HAP-1 (cell line): ENCODE measurements at places on chromosomes 11 and 22.

GRCh38 chr11:47532597-47533213 lies 20.2 kb downstream of the CELF1 start:
- DNase-seq = no peak

DNA sequence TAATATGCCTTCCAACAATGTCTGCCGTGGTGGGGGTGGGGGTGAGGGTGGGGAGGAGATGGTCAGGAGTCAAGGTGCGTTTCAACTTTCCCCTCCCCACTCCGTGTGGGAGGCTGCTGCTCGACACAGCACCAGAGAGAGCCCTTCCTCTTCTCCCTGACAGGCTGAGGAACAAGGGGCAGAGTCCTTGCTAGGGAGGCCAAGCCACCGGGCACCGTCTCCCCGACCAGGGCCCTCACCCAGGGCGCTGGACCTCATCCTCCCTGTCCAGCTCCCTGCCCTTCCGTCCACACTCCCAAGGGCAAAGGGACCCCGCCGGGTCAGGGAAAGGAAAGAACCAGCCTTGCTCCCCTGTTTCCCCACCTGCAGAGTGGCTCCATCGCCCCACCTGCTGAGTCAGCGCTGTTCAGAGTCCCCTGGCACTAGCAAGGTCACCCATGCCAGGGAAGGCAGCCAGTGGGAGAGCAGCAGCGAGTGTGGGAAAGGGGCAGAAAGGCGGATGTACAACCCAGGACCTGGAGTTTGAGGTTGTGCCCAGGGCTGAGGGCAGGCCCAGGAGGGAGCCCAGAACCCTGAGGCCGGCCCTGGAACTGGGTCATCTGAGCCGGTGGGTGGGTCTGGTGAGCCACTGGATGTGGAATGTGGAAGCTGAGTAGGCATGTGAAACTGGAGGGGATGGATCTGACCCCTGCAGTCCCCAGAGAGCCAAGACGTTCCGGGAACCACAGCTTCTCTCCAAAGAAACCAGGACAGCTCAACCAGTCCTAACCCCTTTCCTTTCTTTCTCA lies 47.2 kb downstream of the BUD13 start:
- no peak for DNase-seq

DNA sequence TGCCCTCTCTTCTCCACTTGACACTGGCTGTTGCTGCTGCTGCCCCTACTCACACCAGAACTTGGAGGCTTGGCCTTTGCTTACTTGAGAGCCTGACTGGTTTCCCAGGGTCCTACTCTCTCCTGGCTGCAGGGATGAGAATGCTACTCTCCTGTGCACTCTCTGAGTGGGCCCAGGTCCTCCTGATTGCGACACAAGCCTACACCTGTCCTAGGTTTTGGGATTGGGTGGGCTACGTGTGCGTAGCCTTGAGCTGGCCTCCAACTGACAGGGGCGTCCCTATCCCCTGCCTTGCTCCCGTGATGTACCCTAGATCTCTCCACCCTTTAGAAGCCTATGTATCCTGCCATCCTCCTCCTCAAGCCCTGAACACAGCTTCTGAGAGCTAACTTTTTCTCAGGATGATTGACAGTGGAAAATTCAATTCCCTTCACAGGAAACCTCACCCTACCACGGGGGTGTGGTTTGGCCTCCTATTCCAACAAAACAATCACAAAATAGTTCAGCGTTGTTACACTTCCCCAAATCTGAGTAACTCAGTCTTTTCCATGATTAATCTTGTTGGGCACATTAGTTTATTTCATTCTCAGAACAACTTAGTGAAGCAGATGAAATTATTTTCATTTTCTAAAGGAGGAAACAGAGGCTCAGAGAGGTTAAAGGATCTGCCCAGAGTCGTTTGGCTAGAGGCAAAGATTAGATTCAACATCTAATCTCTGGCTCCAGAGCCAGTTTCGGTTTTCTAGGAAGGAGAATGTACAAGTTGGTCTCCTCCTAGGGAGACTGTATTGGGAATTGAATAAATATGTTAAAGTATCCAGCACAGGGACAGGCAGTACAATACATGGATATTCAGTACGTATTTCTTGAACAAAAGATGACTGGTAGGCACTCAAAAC lies 17.6 kb upstream of the AMOTL1 start:
- no peak for DNase-seq

DNA sequence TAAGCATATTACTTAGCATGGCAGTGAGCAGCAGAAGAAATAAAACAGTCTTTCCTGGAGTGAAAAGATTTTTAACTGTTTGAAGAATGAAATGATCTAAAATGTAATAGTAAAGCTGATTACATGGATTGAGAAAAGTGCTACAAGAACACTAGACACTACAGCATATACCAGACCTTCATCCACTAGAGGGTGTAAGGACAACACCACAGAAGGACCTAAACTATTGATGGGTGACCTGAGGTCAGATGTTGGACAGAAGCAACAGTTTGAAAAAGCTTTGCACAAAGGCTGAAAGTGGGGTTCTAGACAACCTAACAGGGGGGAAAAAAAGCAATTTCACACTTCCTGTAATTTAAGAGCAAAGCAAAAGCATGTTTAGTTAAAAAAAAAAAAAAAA lies 97.7 kb downstream of the RBFOX2 start:
- no peak for DNase-seq

GRCh38 chr11:113468726-113469345 lies 6.4 kb downstream of the DRD2 start:
- no peak for DNase-seq

DNA sequence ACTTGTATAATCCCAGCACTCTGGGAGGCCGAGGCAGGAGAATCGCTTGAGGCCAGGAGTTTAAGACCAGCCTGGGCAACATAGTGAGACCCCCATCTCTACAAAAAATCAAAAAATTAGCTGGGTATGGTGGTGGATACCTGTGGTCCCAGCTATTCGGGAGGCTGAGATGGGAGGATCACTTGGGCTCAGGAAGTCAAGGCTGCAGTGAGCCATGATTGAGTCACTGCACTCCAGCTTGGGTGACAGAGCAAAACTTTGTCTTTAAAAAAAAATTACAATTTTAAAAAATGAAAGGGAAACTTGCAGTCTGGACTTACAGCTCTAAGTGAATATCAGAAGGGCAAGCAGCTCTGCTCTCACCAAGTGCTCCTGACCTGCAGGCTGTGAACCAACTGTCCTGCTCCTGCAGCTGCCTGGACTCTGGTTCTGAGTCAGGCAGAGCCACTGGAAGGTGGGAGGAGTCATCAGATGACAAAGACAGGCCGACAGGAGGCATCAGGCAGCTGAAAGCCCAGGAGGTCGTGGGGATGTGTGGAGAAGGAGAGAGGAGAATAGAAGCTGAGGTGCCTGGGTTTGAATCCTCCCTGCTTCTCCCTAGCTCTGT lies 9.6 kb downstream of the SMTNL1 start:
- no peak for DNase-seq

DNA sequence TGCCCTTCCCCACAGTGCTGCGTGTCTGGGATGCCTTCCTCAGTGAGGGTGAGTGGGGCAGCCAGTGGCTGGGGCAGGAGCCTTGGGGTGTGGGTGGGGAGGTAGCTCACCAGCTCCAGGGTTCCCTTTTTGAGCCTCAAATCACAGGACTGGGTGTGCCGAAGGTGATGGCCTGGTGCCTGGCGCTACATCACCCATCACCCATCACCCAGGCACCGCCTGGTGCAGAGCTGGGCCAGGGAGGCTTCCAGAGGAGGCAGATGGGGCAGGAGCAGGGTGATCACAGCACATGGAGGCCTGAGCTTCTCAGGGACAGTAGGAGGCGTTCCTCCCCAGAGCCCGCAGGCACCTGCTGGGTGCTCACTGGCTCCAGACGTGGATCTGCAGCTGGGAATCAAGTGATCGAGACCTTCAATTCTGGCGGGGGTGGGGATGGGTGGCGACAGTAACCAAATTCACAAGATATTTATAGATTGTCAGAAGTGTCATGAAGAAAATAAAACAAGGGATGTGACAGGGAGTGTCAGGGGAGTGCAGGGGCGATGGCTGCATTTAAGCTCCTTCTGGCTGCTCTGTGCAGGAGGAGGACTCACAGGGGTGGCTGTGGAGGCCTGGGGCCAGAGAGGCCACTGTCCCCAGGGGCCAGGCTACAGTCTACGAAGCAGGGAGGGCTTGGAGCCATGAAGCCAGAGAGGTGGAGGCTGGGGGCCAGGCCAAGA lies 3.2 kb downstream of the TBC1D10C start:
- DNase-seq = no peak

- DNase-seq = no peak
Measured at GRCh38 chr11:18936002-18936673, 3.1 kb downstream of the MRGPRX1 start.

DNA sequence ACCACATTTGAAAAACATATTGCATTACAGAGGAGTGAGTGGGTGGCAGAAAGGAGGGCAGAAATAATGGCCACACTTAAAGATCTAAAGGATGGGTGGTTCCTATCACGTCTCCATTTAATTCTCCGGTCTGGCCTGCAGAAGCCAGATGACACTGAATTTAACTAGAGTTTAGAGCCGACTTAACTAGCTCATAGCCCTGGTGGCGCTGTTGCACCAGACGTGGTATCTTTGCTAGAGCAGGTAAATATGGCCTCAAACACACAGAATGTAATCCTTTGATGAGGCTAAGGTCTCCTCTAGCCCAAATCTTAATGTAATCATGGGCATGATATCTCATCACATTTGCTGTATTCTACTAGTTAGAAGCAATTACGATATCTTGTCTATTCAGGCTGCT lies 51.5 kb upstream of the GAL start:
- DNase-seq = peak; percentile 77

DNA sequence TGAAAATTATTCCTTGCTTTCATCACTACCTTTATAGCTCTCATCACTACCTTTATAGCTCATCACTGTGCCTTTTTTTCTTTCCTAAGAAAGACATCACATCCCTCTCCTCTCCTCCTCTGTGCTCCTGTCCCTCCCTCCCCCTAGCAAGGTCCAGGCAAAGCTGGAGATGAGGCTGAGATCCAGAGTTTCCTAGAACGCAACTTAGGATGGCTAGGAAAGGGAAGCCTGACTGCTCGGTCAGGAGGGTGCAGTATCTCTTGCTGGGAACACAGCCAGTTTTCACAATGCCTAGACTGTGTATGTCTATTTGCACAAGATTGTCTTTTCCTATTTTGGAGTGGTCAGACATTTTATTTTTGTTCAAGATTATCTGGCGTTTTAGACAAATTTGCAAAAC lies 24.7 kb downstream of the TUB start:
- no peak for DNase-seq

DNA sequence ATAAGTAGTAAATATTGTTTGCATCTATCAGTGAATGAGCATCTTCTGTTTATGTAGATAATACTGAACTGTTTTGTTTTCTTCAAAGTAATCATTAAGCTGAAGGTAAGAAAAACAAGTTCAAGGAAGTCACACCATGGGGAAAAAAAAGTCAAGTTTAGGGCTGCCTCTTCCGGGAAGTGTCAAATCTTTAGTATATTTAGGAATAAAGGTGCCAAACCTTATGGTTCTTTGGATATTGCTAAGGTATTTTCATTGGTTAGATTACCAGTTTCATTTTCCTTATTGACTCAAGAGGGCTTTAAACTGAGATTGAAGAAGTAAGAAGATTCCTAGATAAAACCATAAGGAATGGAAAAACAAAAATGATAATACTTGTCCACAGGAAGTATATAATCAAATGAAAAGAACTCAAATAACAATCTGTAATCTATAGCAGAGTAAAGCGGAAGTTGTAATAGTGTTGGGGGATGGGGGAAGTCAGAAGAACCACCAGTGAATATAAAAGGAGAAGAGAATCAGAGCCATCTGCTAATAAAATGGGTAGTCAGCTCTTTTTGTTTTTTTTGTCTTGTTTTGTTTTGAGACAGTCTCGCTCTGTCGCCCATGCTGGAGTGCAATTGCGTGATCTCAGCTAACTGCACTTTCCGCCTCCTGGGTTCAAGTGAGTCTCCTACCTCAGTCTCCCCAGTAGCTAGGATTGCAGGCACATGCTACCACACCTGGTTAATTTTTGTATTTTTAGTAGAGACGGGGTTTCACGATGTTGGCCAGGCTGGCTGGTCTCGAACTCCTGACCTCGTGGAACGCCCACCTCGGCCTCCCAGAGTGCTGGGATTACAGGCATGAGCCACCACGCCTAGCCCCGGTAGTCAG lies 2.3 kb downstream of the ATM start:
- no peak for DNase-seq

GRCh38 chr11:109945626-109946321 lies 147.4 kb upstream of the ZC3H12C start:
- no peak for DNase-seq

GRCh38 chr22:48647051-48647450 lies 1180.6 kb downstream of the BRD1 start:
- DNase-seq = no peak

GRCh38 chr11:74936087-74936486 lies 12.8 kb downstream of the XRRA1 start:
- no peak for DNase-seq

DNA sequence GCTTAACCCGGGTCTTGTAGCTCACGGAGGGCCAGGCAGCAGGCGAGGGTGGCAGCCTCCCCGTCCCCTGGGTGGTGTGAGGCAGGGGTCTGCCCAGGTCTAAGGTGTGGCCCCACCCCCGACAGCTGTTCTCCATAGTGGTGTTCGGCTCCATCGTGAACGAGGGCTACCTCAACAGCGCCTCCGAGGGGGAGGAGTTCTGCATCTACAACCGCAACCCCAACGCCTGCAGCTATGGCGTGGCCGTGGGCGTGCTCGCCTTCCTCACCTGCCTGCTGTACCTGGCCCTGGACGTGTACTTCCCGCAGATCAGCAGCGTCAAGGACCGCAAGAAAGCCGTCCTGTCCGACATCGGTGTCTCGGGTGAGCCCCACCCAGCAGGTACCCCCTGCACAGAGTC lies 24.4 kb downstream of the SYNGR1 start:
- DNase-seq = no peak

DNA sequence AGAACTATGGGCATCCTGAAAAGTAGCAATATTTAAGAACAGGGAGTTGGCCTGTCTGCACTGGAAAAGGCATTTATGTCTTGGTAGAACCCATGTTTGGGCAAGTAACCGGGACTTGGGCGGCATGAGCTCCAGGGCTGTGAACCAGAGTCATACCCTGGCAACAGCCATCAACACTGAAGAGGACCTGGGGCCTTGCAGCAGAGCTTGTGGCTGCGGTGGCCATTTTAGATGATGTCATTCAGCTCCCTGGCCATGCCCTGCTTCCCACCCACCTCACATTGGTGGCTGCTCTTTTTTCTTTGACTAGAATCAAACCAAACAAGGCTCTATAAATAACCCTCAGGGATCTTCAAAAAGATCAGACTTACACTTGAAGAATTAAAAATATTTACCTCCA lies 26.6 kb downstream of the EHF start:
- no peak for DNase-seq

DNA sequence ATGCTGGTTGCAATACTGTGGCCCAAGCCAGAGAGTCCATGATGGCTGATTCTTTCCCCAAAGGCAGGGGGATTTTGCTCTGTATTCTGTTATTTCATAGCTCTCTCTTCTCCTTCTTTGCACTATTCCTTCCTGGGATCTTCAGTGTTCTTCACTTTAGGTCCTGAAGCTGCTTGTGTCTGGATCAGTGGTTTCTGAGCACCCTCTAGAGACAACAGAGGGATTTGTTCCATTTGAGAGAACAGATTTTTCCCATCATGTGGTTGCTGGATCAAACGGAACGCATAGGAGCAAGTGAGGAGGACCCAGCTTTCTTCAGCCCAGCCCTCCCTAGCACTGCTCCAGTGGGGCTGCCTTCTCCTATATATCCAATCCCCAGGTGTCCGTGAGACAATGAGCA lies 68.7 kb upstream of the SYN3 start:
- peak; percentile 37 for DNase-seq

GRCh38 chr11:7639643-7640025 lies 33.7 kb downstream of the CYB5R2 start:
- no peak for DNase-seq
